ENCODE measurements at places on chromosomes 6 and 20.
A peak's percentile ranks its signal among the peaks of the same experiment; 100 is the strongest.

DNA sequence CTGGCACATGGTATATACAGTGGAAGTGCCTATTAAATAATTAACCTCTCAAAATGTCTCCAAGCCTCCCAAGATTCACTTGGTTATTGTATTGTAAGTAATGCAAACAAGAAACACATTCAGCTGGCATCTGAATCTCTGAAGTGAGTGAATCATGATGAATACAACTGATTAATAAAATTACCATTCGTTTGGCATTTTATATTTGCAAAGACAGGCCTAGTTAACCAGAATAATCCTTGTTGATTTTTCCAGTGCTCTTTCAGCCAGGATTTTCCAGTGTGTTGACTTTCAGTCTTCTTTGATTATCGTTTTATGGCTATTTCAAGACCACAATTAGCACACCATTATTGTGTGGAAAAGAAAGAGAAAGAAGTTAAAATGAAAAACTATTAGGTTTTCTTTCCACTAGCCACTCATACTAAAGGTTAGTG is 20.3 kb downstream of the SLC22A2 start:
- DNase-seq, result no peak

- peak; percentile 66 for DNase-seq
Measured at GRCh38 chr6:5695260-5696245, 311.2 kb downstream of the NRN1 start.

GRCh38 chr20:59660471-59660870 is 56.1 kb downstream of the PHACTR3 start:
- no peak for DNase-seq

- no peak for DNase-seq
Measured at GRCh38 chr20:17782768-17783167, 83.0 kb downstream of the BANF2 start.

DNA sequence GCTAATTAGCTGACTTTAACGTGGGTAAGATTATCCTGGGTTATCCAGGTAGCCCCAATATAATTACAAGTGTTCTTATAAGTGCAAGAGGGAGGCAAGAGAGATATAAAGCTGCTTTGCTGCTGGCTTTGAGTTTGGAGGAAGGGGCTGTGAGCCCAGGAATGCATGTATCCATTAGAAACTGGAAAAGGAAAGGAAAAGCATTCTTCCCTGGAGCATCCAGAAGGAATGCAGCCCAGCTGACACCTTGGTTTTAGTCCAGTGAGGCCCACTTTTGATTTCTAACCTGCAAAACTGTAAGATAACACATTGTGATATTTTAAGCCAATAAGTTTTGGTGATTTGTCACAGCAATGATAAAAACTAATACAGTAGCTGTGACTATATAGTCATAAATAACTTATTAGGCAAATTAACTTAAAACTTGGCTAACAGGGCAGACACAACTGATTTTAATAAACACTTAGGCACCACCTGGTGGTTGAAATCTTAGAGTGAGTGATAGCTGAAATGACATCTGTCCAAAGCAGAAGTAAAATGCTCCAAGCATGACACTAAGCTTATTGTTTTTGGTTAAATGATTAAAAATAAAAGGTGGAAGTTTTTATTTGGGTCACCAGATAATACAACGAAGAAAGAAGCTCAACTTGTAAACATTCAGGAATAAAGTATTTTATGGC is 35.6 kb downstream of the ADGRF4 start:
- peak; percentile 43 for DNase-seq

DNA sequence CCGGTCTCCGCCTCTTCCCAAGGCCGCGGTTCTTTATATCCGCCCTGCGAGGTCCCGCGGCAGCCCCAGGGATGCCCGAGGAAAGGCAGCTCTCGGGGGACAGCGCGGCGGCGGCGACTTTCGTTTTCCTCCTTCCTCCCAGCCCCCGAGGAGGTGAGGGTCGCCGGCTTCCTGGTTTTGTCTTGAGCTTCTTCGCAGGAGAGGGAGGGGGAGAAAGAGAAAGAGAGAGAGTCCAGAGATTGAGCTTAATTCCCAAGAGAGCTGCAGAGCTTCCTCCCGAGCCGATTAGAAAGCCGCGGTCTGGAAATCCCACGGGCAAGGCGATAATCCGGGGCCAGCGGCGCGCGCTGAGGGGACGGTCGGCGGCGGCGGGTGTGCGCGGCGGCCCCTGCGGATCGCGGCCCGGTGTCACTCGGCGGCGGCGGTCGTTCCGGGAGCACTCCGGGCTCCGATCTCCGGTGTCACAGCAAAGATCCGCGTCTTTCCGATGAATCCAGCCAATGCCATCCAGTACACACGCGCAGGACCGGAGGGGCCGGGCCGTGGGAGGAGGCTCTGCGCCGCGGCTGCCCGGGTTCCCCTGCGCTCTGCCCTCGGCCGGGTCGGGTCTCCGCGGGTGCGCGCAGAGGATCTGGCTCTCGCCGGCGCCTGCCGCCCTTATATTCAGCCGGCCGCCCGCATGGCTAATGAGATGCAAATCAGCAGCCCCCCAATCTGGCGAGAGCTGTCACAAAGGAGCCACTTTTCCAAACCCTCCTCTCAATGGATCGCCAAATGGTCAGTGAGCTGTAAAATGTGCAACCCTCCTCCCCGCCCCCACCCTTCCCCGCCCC is at the start of gene DLL1:
Gene DLL1 (minus strand): TSS at position 783 of the 833 bp plus-strand sequence. CDS start 939 bp downstream, outside the sequence.
- peak; percentile 33 for DNase-seq

DNA sequence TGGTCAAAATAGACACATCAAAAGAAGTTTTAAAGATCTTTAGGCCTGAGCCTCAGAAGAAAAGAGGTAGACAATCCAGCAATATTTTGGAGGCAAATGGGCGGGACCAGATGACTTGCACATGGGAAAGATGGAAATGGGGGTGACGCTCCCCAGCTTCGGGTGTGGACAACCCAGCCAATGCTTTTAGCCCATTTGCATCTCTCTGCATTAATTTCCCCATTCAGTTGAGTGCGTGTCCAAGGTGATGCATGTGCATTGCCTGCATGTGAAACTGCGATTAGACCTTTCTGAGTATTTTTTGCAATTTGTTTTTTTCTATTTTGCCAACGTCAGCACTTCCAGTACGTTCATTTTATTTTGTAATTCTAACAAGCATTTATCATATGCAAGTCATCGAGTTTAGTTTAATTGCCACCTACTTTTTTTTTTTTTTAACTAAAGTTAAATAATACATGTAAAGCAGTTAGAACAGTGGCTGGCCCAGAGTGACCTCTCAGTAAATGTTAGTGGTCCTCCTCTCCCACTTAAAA is 24.2 kb downstream of the PDRG1 start:
- DNase-seq, result no peak

DNA sequence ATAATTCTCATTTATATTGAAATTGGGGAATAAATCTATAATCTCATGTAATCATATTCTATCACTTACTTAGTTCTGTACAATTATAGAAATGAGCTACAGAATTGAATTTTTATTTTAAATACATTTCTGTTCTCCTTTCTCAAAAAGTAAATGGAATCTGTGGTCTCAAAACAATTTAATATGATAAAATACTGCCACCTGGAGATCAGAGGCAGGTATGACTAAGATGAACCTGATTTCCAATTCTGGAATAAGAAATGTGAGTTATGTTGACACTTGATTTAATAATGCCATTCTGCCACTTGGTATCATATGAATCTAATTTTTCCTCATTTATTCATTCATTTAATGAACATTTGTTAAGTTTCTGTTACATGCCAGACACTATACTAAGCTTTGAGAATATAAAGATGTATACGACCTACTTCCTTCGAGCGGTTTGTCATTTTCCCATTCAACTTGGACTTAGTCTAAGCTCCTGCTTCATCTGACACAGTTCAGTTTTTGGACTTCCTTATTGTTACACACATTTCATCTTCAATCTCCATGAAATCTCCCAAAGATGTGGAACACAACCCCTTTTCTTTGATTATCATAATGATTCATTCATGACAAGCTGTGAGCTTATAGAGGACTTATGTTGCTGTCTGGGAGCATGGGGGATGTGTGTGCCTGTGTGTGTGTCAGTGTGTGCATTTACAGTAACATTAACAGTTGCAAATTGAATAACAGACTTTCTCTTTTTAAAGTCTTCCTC is 7.5 kb upstream of the CCDC28A start:
- peak; percentile 59 for DNase-seq

DNA sequence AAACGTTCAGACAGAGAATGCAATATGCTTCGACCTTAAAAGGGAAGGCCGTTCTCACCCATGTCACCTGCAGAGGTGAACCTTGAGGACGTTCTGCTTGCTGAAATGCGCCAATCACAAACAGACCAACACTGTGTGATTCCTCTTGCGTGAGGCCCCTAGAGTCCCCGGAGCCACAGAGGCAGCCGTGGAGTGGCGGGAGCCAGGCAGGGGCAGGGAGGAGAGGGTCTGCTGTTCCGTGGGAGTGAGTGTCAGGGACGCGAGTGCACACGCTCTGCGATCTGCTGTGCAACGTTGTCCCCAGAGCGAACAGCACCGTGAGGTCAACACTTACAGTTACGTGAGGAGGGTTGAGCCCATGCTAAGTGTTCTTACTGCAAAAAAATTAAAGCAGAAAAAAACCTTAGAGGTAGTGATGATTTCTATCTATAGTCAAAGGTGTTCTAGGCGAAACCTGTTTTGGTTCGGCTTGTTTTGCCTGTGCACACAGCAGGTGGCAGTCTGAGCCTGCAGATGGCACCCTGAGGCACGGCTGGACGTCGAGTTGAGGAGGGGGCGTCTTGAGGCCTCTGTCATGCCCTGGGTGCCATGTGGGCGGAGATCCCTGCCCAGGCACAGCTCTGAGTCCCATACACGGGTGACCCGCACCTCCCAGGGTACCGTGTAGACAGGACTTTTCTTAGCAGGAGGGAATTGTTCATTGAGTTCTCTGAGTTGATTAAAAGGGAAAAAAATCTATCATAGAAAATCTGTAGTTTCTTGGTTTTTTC is 71.7 kb upstream of the FRMD1 start:
- DNase-seq, result no peak

GRCh38 chr20:4283016-4283415 is 267.7 kb upstream of the RNF24 start:
- DNase-seq, result no peak

- no peak for DNase-seq
Measured at GRCh38 chr20:41185013-41185757, 47.8 kb downstream of the PLCG1 start.

DNA sequence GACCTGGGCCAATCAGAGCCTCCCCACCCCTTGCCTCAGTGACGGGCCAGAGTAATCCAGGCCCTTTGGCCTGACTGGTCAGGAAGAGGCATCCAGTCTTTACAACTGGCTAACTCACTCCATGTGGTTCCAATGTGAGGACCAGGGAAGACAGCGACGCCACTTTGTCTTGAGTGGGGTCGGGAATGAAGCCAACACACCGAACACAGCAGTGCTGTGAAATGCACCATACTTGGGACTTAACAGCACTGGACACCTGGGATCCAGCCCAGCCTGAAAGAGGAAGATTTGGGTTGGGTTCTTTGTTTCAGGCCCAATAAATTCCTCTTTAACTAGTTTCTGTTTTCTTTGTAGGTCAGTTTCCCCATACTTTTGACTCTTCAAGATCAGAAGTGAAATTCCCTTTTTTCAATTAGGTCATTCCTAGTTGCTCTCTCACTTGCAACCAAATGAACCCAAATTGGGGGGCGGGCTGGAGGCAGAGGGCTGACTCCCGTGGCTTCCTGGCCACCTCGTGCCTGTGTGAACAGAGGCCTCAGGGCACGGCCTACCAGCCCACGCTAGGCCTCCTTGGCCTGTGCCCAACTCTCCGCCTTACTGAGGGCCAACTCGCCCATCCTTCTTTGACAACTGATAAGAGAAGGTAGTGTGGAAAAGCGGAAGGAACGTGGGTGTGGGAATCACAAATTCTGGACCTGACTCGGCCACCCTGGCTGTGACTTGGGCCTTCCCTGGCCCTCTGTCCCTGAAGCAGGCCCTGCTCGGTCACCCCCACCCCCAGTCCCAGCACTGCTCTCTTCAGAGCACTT is 17.1 kb downstream of the SULF2 start:
- peak; percentile 98 for DNase-seq

GRCh38 chr20:44597516-44597915 is 15.1 kb downstream of the PKIG start:
- no peak for DNase-seq

DNA sequence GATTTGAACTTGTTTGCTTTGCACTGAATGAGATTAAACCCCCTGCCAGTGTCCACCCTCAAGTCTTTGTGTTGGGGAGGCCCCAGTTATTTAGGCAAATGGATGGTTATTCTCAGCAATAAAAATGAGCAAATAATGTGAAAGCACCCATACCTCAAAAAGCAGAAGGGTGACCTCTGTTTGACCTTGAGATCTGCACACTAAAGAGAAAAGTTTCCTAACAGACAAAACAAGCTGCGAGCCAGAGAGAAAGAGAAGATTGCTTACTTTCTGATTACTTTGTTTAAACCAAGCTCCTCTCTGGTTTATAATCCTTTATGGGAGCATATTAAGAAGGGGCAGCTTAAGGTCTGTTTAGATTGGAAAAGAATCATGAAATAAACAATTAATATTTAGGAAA is 30.4 kb upstream of the TRERF1 start:
- DNase-seq, result no peak

GRCh38 chr6:17193106-17193775 is 87.9 kb upstream of the RBM24 start:
- no peak for DNase-seq

DNA sequence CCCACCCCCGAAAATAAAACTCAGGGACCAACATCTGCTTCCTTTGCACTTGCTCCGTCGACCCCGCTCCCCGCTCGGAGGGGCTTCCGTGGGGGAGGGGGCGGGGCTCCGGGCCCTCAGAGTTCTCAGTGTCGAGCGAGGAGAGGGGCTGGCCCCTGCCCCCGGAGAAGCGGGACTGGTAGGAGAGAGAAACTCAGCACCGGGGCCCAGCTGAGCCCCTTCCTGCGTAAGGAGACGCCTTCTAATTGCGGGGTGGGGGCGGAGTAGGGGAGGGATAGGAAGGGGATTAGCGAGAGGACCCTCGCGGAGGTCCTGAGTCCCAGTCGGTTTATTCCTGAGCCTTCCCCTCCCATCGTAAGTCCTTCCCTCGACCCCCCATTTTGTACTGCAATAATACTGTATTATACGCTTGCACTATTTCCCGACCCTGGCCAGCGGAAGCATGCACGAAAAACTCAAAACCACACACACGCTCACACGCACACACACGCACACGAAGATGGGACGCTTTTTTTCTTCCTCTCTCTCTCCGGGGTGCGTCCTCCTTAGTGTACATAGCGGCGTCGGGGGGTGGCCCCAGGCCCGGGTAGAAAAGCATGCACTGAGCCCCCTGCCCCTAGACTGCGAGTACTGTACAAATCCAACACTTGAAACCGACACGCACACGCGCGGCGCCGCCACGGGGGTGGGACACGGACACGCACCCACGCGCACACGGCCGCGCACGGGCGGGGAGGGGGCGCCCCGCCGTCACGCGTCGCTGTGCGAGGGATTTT is 22.1 kb upstream of the SLC22A7 start:
- no peak for DNase-seq

DNA sequence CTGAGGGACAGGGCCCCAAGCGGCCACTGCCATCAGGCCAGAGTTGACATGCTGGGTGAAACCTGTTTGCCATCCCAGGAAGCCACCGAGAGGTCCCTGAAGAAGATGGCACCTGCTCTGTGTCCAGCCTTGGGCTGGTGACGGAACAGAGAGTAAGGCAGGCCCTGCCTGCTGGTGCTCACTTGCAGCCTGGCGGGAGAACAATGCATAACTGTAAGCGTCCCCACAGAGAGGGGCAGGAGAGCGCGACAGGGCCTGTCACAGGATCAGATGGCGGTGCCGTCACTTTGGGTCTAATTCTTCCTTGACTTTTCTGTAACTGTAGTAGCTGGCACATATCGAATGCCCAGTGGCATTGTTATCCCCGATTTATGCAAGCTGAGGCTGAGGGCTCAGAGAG is 29.0 kb upstream of the VSTM2L start:
- no peak for DNase-seq

- peak; percentile 80 for DNase-seq
Measured at GRCh38 chr20:35303735-35304491, 11.7 kb upstream of the FAM83C start.
